ENCODE measurements at places on chromosomes 3 and 15.

- peak; percentile 55 for DNase-seq
These were observed 2.7 kb downstream of the ADAMTS7 start for GRCh38 chr15:78808550-78808949.

- no peak for DNase-seq
These were observed 69.9 kb downstream of the LIPC start for GRCh38 chr15:58501636-58502188.

GRCh38 chr3:25695731-25696420 lies 31.2 kb upstream of the TOP2B start:
- DNase-seq = peak; percentile 78

DNA sequence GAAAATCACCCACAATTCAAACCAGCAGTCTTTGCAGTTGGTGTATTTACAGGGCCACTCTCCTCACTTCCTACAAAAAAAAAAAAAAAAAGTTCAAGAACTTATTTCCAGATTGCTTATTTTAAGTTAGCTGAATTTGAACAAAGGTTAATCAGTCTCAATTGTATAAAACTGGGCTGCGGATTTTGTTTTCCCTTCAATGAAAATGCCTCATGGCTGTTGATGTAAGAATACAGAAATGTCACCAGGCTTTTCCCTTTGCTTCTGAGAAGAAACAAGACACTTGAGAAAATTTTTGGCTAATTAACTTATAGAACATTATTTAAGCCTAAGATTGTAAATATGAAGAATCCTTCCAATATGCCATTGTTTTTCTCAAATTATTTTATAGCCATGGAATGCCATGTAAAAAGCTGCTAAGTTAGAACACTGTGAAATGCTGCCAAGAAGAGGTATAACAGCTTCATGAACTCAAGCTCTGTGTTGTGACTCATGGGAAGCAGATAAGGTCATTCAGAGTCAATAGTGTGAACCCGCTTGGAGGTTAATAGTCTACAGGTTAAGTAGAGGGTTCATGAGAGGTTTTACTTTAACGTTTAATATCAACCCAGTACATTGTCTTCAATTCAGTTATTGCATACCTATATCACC lies 84.3 kb upstream of the ABI3BP start:
- DNase-seq = no peak

DNA sequence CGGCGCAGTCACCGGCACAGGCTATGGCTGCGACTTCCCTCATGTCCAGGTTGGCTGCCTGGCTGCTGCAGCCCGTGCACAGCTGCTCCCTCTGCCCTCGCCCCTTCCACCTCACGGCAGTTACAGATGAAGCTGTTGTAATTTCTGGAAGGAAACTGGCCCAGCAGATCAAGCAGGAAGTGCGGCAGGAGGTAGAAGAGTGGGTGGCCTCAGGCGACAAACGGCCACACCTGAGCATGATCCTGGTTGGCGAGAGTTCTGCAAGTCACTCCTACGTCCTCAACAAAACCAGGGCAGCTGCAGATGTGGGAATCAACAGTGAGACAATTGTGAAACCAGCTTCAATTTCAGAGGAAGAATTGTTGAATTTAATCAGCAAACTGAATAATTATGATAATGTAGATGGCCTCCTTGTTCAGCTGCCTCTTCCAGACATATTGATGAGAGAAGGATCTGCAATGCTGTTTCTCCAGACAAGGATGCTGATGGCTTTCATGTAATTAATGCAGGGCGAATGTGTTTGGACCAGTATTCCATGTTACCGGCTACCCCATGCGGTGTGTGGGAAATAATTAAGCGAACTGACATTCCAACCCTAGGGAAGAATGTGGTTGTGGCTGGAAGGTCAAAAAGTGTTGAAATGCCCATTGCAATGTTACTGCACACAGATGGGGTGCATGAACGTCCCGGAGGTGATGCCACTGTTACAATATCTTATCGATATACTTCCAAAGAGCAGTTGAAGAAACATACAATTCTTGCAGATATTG lies 13.2 kb upstream of the GNB4 start:
- DNase-seq = no peak

- no peak for DNase-seq
These were observed 462.4 kb downstream of the RAP2B start for GRCh38 chr3:153624310-153625030.

DNA sequence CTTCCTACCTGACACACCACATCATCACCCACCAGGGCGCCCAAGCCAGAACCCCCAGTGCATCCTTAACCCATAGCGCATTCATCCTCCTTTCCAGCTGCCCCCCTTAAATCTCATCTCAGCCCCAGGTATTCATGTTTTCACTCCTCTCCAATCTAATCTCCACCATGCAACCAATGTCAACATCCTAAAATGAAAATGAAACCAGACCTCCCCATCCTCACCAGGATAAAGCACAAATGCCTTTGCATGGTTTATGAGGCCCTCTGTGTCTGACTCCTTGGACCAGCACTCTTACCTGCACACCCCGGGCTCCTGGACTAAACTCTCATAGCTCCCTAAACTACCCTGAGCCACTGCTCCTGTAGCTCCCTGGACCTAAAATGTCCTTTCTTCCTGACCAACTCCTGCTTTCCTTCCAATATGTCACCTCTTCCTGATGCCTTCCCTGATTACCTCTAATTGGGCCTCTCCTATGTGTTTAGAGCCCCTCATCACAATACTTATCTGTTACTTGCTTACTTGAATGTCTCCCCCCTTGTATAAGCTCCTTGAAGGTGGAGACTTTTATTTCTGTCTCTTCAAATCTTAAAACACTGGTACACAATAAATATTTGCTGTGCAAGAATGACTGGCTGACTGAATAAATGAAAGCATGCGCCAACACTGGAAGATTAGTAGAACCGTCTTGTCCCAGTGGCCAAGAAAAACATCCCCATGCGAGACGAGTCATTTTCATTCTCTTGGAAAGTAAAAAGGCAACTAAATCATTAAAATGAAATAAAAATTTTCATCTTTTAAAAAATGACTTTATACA lies 142.5 kb downstream of the XXYLT1 start:
- no peak for DNase-seq

DNA sequence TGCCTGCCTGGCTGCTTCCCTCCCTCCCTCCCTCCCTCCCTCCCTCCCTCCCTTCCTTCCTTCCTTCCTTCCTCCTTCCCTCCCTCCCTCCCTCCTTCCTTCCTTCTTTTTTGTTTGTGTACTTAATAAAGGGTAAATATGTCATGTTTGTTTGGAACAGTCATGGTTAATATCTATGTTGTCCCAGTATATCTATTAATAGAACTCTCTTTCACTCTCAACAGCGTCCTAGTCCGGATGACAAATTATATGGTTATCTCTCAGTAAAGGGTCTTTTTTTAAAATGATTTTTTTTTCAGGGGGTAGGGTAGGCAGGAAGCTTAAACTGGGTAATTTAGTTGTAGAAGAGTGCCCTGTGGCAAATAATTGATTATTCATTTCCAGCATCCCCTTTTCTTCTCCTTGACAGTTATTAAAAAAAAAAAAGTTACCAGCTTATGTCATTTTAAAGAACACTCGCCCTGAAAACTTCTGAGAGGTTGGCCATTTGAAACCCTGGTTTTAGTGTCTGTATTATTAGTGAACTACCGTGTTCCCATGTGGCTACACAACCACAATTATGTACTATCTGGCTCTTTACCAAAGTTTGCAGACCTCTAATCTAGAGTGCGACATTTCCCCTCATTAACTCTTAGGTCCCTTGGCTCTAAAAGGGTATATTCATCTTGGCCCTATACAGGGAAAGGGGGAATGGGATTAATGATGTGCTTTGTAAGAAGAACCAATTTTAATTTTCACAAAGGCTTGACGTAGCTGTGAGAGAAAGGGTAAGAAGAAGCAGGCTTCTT lies 13.7 kb downstream of the TAGLN3 start:
- DNase-seq = no peak

- DNase-seq = no peak
These were observed 374.7 kb downstream of the IL5RA start for GRCh38 chr3:2735392-2735894.

GRCh38 chr3:117234331-117234730 lies 524.8 kb downstream of the TUSC7 start:
- DNase-seq = no peak

DNA sequence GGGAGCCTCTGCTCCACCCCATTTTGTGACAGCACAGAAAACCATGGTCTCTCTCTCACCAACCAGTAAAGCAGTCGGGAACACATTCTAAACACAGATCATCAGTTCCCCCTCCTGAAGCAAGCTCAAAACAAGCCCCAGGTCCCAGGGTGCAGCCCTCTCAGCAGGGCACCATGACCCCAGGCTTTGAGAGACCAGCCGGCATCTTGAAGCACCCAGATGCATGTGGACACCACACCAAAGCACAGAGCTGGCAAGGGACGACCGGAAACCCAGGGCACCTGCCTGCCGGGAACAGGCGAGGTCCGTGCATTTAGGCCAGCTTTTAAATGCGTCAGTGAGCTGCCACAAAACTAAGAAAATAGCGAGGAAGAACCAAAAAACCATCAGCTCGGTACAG lies 103.2 kb upstream of the IQSEC1 start:
- no peak for DNase-seq

DNA sequence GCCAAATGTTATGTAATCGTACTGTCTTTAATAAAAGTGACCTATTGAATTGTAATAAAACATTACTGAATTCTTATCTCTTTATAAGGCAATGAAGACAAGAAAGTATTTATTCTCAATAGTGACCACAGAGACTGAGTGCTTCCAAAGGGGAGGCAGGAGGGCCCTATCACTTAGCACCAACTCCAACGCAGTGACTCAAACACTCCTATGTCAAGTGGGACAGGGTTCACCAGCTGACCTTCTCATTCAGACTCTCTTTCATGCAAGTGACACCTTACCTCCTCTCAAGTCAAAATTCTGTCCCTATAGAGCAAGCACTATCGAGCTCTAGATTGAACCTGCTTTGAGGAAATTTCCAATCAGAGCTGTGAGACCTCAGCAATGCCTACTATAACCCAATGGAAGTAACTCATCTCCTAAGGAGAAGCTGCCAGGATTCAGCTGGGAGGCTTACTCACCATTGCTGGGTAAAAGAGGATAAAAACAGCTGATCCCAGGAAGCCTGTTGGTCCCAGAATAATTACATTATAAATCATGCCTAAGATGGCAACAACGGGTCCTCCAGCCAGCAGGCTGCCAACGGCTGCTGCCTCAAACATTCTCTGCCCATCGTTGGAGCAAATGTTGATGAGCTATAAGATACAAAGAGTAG lies 35.6 kb downstream of the ABCC5 start:
- no peak for DNase-seq

DNA sequence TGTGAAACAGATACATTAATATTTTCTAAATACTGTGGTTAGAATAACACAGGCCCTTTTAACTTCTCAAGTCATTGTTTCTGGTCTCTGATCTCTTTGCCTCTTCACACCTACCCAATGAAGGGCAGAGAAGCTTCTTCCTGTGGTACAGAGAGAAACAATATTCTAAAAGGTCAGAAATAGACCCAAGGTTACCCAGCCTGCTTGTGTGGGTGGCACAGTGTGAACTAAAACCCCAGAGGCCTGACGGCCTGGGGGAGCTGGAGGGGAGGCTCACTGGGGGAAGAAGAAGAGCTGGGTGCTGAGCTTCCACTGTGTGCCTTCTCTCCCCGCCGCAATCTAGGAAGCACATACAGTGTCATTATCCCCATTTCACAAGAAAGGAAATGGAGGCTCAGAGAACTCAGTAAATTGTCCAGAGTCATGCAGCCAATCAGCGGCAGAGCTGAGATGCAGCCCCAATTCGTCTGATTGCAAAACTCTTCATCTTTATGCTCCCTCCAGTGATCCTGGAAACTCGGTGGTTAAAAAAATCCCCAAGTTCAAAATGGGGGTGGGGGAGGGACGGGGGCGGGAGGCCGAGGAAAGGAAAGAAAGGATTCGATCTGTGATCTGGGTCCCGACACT lies 64.1 kb upstream of the HEG1 start:
- peak; percentile 78 for DNase-seq

DNA sequence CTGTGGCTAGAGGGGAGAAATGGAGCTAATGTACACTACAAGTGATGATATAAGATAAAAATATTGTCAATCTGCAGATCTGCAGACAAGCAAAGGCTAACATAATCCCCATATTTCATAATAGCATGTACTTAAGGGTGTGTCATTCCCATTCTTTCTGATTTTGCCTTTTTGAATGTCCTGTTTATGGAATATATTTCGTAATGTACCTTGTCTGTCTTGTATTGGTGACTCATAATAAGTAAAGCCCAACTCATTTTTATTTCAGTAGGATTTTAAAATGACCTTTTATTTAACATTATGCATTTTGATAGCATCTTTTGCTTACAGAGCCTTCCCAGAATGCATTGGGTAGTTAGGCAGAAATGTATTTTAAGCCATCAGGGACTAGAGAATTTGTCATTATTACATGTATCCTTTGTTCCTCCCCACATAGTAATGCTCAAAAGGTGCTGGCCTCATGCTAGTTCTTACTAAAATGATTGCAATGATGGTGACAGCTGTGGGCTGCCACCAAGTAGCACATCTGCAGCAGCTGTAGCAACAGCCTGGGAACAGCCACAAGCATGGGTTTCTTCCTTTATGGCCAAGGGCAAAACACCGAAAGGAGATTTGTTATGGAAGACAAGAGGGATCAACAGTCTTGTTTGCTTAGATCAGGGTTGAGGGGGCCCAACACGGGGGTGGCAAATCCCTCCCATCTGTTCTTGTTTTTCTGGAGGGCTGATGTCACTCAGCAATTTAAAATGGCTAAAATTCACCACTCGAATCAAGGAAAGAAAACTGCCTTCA lies 188.5 kb downstream of the CADPS start:
- no peak for DNase-seq

DNA sequence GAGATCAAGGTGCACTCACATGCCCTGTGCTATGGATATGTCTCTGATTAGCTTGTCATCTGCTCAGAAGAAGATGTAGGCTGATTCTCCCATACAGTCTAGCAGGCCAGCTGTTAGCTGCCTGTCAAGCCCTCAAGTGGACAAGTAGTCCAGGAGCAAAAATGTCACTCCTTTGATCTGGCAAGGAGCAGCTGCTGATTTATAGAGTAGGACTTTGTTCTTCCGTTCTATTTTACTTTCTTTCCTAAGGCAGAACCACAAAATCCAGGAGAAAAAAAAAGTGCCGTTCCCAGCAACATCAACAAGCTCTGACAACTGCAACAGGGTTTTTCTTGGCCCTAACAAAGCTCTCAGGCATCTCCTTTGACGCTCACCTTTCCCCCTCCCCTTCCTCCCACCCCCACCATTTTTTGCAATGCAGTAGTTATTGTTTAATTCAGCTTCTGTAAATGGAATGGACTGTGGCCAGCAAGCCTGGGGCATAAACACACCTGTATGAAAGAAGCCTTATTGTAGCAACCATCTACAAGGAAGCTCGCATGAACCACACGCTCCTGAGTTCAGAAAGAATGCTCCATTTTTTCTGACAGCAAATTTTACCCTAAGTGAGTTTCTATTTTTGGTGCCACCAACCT lies 196.3 kb downstream of the MEIS2 start:
- DNase-seq = no peak

GRCh38 chr3:29144807-29145206 lies 136.1 kb upstream of the RBMS3 start:
- no peak for DNase-seq

- no peak for DNase-seq
These were observed 22.3 kb downstream of the NRG4 start for GRCh38 chr15:75989875-75990274.

- no peak for DNase-seq
These were observed 780.4 kb downstream of the MECOM start for GRCh38 chr3:168883145-168883544.
